ENCODE measurements at places on chromosomes 1 and 21.

DNA sequence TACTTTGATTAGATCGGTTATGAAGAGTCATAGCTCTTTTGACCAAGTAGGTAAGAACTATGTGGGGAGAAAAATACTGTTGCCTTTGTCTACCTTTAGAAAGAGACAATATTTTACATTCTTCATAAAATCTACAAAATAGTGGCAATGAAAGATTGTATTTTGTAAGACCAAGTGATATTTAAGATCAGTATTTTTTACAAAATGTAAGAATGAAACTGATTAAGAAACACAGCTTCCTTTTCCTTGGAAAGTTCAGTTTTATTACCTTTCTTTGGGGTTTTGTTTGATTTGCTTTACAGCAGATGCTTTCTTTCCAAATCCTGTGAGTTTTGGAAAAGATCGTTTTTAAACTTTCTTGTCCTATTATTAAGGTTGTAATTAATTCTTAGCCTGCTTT is 69.8 kb downstream of the SLC35A3 start:
- no peak for DNase-seq

DNA sequence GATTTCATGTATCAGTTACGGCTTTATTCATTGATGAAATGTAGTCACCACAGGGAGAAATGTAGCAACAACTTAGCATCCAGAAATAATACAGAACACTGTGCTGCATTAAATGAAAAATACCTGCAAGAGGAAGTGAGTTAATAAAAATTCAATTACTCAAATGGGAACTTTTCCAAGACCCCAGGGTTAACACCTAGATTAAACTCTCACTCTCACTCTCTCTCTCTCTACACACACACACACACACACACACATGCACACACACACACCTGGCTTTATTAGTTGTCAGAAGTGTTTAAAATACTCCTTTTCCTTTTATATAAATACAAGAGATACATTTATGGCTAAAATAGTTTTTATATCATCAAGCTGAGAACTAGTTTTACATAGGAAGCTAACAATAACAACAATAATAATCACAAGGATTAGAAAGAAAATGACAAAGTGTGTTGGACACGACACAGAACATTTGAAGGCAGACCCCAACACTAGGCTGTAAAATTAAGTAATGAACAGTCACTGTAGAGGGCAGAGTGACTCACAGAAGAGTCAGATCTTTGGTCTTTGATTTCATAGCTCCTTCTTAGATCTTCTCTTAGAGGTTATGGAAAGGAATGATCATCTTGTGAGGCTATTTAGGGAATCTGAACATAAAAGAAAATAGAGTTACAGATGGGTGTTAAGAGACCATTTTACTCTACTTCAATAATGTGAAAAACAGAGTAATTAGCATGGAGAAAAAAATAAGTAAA is 1266.0 kb upstream of the ADGRL2 start:
- no peak for DNase-seq

DNA sequence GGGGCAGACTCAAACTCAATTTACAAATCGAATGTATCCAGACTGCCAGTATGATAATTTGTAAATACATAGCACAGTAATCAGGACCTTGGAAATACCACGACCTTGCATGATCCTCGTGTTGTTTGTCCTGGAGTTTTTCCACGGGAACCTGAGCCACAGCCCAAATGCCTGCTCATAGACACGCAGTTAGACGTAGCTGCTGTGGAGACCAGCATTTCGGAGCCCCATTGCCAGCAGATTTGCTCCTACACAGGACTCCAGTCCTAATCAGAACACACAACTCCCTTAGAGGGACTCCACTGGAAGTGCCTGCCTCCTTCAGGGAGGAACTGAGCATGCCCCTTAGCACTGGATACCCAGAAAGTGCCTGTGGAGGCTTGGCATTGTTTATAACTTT is 163.2 kb downstream of the GALNT2 start:
- no peak for DNase-seq

- no peak for DNase-seq
These were observed 592 bp downstream of the AGRN start for GRCh38 chr1:1020415-1021009.

- DNase-seq: no peak
These were observed 141.4 kb upstream of the CACYBP start for GRCh38 chr1:174858301-174858700.

DNA sequence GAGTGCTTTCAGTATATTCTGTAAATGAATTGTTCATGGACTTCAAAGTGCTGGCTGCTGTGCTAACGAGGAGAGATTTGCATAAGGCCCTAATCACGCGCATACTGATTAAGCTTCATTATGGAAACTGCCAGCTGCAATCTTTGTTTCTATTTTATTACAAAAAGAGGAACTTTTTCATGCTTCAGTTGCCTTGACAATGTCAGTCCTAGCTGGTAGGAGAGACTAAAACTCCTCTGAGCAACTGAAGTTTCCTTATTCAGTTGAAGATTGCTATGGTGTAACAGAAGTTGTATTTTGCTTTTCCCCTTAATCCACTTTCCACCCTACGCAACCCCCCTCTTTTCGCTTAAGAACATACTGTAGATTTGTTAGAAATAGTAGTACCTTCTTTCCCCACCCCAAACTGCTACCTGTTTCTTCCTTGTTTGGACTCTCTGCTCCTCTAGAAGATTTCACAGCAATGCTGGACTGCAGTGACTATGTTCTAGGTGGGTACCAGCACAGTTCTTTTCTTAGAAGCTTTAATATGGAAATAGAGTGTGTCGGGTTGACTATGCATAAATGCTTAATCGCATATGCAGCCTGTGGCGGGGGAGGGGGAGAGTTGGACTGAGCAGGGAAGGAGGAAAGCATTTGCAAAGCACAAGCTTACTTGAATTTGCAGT is 108.3 kb downstream of the POU2F1 start:
- DNase-seq: no peak

GRCh38 chr1:72892461-72892860 is 610.1 kb upstream of the NEGR1 start:
- no peak for DNase-seq

GRCh38 chr1:203937678-203938330 is 76.4 kb downstream of the SNRPE start:
- DNase-seq: no peak

GRCh38 chr1:14094611-14095400 is 394.8 kb downstream of the PRDM2 start:
- DNase-seq: no peak

- no peak for DNase-seq
These were observed 5.7 kb downstream of the VAMP4 start for GRCh38 chr1:171736196-171736595.

DNA sequence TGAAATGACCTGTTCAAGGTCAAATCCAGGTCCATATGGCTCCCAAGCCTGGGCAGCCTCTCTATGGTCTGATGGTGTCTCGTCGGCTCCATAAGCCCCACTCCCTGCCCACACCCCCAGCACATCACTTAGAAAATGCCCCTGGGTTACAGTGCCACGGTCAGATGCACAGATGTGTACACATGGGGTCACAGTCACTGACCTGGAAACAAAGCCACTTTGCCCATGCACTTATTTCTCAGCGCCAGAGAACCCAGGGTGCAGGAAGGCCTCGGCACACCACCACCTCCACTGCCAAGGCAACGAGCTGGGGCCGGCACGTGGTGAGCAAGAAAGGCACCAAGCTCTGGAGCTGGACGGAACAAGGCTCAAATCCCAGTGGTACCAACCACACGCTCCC is 24.7 kb downstream of the IFFO2 start:
- DNase-seq: no peak

GRCh38 chr1:18155881-18156385 is 48.3 kb downstream of the IGSF21 start:
- DNase-seq: no peak

DNA sequence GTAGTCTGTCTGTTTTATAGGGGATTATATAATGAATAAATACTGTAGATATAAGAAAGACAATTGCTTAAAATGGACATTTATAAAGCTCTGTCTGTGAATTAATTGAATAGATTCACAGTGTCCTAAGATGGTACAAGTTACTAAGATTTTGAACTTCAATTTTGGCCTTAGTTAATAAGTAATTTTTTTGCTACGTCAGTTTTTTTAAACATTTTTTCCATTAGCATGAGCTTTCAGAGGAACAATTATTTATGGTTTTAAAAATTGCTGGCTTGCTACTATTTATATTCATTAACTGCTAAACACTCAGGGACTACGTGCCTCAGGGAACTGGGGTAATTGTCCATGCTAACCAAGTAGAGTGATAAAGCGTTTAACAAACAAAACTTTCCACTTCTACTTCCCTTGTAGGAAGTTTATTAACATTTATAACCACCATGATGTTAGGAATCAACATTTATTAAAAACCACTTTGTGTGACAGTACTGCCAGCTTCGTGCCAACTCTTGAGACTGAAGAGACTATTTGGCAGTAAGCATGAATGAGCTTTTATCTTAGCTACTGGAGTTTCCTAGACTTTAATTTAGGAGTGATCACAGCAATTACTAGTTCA is 65.4 kb upstream of the PTGS2 start:
- DNase-seq: no peak

Data from stimulated activated CD8-positive, alpha-beta memory T cell treated with anti-CD3 and anti-CD28 coated beads, Interleukin-4, amount 100 ng/mL, for 4 hours (primary cell).